ENCODE measurements at places on chromosomes 13 and 19. TPM values are rescaled to one million over a fixed set of nuclear protein-coding genes. Genes with fewer than 3 reads are reported as not detected.

GRCh38 chr13:29594303-29594709 lies 1.2 kb downstream of the SLC7A1 start:
- DNase-seq = no peak

DNA sequence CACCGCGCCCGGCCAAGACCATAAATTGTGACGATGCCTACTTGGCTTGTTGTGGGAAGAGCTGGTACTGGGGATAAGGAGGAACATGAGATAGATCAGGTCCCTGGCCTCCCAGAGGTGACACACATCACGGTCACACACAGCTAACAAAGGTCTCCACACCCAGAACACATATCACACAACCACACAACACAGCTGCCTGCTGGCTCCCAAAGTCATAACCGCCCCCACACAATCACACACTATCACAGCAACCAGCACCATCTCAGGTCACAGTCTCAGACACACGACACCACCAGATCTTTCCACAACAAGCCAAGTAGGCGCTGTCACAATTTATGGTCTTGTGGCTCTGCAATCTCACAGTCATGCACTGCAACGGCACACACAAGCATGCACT lies 5.7 kb downstream of the COL5A3 start:
- no peak for DNase-seq

DNA sequence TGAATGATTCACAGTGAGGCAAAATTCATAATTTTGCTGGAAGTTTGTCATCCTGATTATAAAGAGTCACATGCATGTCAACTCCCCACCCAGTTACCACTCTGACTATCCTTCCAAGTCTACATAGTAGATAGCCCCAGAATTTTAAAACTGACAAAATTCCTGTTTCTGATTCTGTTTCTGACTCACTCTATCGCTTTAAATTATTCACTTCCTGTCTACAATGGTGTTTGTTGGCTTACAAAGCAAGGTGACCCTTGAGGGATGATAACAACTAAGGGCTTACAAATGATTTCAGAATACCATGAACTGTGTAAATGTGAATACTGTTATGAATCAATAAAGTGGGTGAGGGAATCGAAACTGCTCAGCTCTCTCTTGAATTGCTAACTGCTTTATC lies 98.7 kb upstream of the KL start:
- DNase-seq = no peak

- no peak for DNase-seq
These were observed 11.9 kb downstream of the ABCA7 start for GRCh38 chr19:1051791-1052190.

GRCh38 chr19:18089726-18090125 lies 3.0 kb upstream of the IL12RB1 start:
- DNase-seq = no peak

DNA sequence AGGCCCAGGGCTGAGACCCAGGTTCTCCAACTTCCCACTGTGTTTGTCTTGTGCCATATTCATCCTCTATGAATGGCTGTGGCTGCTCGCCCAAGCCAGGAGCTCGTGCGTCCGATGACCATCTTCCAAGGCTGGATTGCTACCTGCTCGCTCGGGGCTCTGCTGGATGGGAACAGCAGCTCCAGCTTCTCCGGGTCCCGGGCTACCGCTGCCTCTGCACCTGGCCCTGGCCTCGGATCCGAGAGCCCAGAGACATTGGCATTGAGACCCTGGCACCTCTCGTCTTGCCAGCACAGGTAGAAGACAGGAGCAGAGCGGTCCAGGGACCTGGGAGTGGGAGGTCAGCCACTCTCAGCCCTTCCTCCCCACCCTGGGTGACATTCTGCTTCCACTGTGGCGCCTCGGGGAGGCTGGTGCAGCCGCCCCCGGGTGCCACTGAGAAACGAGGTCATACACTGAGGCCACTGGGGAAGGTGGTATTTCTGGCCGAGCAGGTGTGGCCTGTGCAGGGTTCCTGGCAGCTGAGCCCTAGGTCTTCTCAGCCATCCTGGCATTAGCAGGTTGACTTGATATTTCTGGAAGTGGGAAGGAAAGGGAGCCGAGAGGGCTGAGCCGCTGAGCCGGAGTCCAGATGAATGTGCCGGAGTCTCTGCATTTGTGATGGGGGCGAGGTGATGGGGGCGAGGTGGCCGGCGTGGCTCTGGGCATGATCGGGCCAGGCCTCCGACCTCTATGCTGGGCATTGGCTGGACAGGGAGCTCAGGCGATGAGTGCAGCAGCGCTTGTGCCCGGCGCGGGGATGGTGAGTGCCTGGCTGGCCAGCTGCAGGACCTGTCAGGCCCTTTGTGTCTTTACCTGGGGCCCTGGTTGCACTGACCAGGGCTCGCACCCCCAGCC lies 18.6 kb downstream of the NDUFB7 start:
- DNase-seq = no peak

The FAM83E gene
- 12.7 TPM for total RNA-seq

The GAS6 gene
- 68.1 TPM for total RNA-seq

The HTR2A gene
- 0.89 TPM for total RNA-seq

All from ureter (tissue), 1 donor.